ENCODE measurements at places on chromosomes 7 and 10. TPM values are rescaled to one million over a fixed set of nuclear protein-coding genes. Genes with fewer than 3 reads are reported as not detected.

Gene TDRD1
- 0.53 TPM for total RNA-seq

Gene SLC25A13
- 30.5 TPM for total RNA-seq

Gene ADAM22
- 32.5 TPM for total RNA-seq

Gene MEST
- total RNA-seq, result 259 TPM

Gene RNF133
- total RNA-seq, result 2.1 TPM

Gene ACTL6B
- 0.69 TPM for total RNA-seq

Gene SLC16A12
- total RNA-seq, result 4.2 TPM

Gene GNGT1
- 0.95 TPM for total RNA-seq

Gene HOXA7
- total RNA-seq, result 3.7 TPM

Gene HOXA6
- total RNA-seq, result 8.4 TPM

Gene PLPP4
- 3.6 TPM for total RNA-seq

Gene ASB10
- not detected for total RNA-seq

Gene CAMK2B
- 1.5 TPM for total RNA-seq

Gene FGFBP3
- total RNA-seq, result 1.5 TPM

Gene EPO
- not detected for total RNA-seq

Gene CDK14
- 78.5 TPM for total RNA-seq

Gene AKR1B15
- total RNA-seq, result not detected

Gene MORN4
- total RNA-seq, result 5.9 TPM

Gene ELFN1
- total RNA-seq, result 2.5 TPM

Gene PPP1R17
- not detected for total RNA-seq

Gene CPVL
- 14.4 TPM for total RNA-seq
